HT-29 (cell line): ENCODE measurements at places on chromosomes 12 and 14.

- DNase-seq = no peak
Observed at GRCh38 chr12:31265722-31266121, 60.2 kb downstream of the SINHCAF start.

GRCh38 chr12:96327346-96327745, 72.9 kb downstream of the CDK17 start:
- DNase-seq = no peak

DNA sequence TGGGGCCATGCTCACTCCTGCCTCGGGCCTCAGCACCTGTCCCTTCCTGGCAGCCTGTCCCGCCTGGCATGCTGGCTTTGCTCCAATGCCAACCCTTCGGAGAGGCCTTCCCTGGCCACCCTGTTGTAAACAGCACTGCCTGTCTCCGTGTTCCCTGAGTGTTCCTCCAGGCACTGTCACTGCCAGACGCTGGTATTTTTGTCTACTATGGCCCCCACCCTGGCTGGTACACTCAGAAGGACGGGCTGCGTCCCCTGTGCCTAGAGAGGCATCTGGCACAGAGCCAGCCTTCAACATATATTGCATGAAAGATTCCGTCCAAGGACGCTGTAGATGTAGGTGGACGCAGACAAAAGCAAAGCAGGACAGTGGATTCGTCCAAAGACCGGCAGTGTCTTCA, 2.7 kb upstream of the ASPG start:
- no peak for DNase-seq

GRCh38 chr12:26469421-26470180, 274.2 kb downstream of the SSPN start:
- no peak for DNase-seq

DNA sequence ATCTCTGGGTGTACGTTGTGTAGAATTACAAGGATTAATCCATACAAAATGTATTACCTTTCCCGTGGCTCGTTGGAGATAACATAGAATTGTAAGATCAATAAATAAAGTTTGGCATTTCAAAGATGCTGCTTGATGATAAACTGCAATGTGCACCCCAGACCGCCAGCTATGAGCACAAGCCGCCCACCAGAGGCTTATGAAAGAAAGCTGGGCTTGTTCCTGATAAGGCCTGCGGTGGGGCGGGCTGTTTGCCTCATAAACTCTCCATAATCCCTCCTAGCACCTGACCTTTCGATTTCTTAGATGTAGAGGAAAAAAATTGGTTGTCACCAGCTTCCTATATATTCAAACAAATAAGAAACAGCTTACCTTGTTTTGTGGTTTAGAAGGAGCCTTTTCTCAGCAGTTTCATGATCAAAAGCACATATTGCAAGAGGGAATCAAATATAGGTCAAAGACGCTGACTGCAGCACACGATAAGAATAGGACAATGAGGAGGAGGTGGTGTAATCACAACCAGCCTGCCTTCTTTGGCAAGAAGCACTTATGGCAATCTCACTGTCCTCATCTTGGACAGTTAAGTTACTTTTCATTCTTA, 293.6 kb downstream of the RMST start:
- DNase-seq = peak; percentile 41

DNA sequence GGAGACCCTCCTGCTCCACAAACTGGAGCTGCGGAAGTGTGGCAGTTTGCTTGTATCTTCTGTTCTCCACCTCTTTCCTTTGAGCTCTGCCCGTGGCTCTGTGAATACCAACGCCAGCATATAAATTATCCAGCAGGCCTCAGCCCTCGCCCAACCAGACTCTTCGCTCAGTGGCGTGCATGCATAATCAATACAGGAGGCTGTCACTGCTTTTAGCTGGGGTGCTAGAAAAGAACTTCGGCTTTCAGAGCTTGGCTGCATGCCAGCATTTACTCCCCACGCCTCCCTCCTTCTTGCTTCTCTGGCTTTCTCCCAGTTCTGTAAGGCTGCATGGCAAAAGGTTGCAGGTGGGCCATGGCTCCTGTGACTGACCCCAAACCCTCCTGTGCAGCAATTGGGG, 26.9 kb downstream of the NRXN3 start:
- DNase-seq = no peak

- DNase-seq = no peak
Observed at GRCh38 chr12:112969547-112970306, 8.6 kb upstream of the OAS2 start.

- no peak for DNase-seq
Observed at GRCh38 chr14:64040044-64040443, 187.2 kb downstream of the SYNE2 start.

DNA sequence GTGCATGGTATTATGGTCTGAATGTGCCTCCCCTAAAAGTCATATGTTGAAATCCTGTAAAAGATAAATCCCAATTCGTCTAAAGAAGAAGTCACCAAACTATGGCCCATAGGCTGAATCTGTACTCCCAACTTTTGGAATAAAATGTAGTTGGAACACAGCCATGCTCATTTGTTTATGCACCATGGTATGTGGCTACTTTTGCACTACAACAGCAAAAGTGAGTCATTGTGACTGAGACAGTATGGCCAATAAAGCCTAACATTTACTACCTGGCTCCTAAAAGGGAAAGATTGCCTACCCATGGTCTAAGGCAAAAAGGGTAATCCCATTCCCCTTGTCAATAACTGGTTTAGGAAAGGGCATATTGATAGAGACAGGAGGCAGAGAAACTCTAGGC, 101.8 kb downstream of the LRIG3 start:
- DNase-seq = no peak

DNA sequence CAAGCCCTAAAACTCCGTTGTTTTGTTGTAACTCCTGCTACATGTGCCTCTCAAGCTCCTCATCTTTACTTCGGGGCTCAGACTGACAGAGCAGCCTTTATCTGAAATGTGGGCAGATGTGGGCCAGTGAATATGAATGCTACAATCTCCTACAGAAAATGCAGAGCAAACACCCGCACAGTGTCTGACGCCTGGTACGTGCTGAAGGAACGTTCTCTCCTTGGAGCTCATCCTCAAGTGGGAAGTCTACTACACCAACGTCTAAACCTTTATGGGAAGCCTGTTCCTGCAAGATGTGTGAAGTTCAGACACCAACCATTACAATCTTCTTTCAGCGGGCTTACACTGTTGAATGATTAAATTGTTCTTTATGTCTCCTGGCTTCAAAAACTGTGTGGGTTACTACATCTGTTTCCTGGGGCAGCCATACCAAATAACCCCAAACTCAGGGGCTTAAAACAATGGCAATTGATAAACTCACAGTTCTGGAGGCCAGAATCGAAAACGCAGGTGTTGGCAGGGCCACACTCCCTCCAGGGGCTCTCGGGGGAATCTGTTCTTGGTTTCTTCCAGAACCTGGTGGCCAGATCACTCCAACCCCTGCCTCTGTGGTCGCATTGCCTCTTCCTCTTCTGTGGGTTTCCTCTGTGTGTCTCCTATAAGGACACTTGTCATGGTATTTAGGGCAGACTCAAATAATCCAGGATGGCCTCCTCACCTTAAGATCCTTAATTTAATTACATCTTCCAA, 179.7 kb upstream of the PLXNC1 start:
- DNase-seq = no peak

DNA sequence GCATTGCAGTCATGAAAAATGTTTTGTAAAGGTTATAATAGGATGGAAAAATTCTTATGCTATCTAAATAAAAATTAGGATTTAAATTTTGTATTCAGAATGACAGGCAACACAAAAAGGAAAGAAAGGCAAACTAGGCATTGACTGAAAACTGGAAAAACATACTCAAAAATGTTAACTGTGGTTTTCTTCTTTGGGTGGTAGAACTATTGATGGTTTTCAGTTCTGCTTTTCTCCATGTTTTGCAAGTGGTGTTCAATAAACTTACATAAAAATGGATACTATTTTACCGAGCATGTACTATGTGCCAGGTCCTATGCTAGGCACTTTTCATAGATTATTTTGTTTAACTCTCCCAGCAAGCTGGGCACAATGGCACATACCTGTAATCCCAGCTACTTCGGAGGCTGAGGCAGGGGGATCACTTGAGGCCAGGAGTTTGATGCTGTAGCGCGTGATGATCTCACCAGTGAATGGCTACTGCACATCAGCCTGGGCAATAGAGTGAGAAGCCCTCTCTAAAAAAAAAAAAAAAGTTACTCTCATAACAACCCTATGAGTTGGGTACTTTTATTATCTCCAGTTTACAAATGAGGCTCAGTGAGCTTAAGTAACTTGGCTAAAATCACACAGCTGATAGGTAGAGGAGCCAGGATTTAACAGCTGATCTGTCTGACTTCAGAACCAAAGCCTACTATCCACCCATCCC, 26.3 kb upstream of the TCP11L2 start:
- no peak for DNase-seq

- no peak for DNase-seq
Observed at GRCh38 chr12:13452955-13453570, 256.5 kb downstream of the EMP1 start.

GRCh38 chr12:42735861-42736361, 146.4 kb upstream of the PRICKLE1 start:
- no peak for DNase-seq

- DNase-seq = no peak
Observed at GRCh38 chr14:82190742-82191141, 657.1 kb upstream of the SEL1L start.

GRCh38 chr12:122117979-122118378, 39.4 kb downstream of the MLXIP start:
- DNase-seq = no peak

- no peak for DNase-seq
Observed at GRCh38 chr12:94109160-94109559, 39.2 kb upstream of the PLXNC1 start.

- no peak for DNase-seq
Observed at GRCh38 chr14:103870144-103870876, 22.9 kb upstream of the PPP1R13B start.

GRCh38 chr14:96229315-96229714, 24.7 kb downstream of the BDKRB2 start:
- DNase-seq = no peak

- DNase-seq = no peak
Observed at GRCh38 chr12:98770230-98770629, 125.1 kb downstream of the APAF1 start.

DNA sequence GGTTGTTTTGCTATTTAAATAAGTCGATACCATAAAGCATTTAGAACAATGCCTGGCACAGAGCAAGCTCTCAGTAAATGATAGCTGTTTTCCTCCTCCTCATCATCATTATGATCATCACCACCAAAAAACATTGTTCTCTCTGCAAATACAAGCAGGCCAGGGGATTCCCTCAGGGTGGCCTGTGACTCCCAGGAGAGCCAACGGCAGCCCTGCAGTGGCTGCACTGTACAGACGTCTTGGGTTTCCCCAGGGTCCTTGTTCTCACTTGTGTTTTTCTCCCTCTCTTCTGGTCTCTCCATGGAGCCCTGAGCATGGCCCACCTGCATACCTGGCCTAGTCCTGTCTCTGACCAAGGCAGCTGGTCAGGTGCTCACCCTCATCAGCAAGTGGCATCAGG, 290.9 kb upstream of the PWP1 start:
- DNase-seq = no peak

- no peak for DNase-seq
Observed at GRCh38 chr14:23349156-23349845, 3.4 kb downstream of the SLC22A17 start.

GRCh38 chr14:91396013-91396660, 21.5 kb downstream of the CCDC88C start:
- no peak for DNase-seq

- no peak for DNase-seq
Observed at GRCh38 chr12:70550180-70550577, 87.0 kb downstream of the PTPRB start.

DNA sequence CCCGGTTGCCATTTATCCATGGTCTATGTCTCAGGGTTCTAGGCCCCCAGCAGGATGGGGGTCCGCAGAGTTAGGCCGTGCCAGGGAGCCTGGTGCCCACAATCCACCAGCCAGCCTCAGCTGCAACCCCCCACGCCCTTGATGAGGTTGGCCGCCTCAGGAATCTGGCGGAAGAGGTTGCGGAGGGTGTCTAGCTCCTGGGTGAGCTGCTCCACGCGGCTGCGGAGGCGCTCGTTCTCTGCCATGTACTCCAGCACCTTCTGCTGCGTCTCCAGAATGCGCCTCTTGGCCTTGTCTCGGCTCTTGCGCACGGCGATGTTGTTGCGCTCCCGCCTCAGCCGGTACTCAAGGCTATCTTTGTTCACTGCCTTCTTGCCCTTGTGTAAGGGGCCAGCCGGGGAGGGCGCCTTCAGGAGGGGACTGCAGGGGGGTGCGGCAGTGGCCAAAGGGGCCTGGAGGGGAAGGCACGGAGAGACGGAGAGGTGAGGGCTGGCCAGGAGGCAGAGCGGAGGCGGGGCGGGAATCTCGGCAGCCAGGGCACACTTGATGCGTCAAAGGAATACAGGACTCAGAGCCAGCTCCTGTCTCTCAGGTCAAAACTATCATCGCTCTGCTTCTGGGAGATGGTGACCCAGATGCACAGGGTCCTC, 1.6 kb downstream of the CEBPE start:
- no peak for DNase-seq

DNA sequence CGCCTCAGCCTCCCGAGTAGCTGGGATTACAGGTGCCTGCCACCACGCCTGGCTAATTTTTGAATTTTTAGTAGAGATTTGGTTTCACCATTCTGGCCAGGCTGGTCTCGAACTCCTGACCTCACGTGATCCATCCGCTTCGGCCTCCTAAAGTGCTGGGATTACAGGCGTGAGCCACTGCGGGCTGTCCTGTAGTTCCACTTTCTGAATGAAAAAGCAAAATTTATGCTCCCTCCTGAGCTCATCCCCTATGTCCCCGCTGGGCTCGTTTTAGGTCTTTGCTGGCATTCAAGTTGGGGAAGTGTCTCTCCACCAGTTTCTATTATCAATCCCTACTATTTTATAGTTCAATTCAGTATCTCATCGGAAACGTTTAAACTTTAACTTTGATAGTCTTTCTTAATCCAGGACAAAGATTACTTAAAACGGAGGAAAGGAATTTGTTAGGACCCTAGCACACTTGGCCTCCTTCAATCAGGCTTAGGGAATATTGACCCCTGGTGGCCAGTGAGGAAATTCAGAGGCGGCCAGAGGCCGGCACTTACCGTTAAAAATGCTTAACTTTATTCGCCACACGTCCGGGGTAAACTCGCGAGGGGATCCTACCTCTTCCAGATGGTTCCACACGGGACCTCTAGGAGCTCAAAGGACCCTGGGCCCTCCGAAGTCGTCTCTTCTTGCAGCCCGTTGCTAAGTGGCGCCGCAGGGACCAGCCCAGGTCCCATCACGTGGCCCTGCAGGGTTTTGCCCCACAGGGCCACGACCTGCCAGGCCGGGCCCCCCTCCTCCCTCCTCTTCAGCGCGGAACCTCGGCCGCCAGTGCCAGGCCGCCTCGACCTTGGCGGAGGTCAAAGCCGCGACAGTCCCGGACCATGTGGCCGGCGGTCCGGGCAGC, 11.4 kb upstream of the DNAL1 start:
- peak; percentile 67 for DNase-seq

DNA sequence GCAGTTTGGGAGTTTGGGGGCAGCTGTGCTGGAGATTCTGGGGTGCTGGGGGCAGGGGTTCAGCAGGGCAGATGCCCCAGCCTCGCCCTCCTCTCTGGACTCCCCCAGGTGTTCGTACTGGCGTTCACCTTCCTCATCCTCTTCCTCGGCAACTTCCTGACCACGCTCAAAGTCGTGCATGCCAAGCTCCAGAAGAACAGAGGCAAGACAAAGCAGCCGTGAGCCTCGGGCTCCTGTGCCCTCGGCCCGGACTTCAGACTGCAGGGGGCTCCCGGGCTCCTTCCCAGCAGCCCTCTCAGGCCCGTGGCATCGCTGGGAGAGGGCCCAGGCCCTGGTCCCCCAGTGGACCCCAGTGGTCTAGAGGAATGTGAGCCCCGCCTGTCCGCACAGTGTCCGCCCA, 18.0 kb downstream of the RHOF start:
- no peak for DNase-seq
